ENCODE measurements at places on chromosomes 2 and 18.

DNA sequence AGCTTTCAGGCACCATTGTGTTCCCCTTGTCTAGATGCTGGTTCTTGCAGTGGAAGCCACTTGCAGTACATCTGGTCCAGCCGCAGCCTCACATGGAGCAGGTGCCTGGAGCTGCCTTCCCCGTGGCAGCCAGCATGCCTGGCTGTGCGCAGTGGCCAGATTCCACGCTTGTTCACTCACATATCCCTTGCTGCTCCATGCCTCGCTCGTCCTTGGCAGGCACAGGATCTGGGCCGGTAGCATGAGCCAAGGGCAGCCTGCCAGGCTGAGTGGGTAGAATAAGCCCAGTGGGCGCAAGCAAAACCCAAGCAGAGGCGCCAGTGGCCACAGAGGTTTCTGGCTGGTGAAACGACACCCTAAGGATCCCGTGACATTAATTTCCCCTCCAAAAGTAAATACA is 20.6 kb downstream of the TMX3 start:
- no peak for DNase-seq

- no peak for DNase-seq
These were observed 318.8 kb downstream of the CCDC85A start for GRCh38 chr2:56502616-56503015.

DNA sequence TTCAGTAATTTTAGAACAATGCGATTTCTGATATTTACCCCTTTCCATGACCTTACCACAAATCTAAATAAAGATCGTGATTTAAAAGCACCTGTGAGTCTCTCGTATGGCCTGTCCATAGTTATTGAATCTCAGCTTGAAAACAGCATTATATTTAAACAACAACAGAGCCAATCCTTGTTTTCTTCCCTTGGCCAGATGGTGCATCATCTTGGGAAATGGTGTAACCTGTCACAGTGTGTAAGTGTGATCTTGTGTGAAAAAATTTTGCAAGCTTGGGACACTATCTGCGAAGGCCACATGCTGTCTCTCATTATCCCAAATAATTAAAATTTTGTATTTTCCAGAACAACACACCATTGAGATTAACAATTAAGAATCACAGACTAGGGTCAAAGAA is 262.7 kb upstream of the SPHKAP start:
- DNase-seq, result no peak

DNA sequence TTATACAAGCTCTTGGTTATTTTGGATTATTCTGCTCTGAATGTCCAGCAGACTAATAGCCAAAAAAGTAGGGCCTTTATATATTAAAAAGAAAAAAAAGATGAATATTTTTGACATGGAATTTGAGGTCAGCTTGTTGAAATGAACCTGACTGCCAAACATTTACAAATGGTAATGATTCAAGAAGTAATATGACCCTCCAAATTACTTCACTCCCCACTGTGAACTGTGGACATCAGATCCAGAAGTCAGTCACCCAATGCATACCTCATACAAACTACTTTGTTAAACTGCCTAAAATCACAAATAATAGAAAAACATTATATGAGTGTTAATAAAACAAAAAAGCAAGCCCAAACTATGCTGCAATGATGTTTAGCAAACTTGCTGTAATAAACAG is 10.0 kb downstream of the EPG5 start:
- no peak for DNase-seq

- no peak for DNase-seq
These were observed 1353.7 kb upstream of the LRRTM1 start for GRCh38 chr2:81658227-81658626.

DNA sequence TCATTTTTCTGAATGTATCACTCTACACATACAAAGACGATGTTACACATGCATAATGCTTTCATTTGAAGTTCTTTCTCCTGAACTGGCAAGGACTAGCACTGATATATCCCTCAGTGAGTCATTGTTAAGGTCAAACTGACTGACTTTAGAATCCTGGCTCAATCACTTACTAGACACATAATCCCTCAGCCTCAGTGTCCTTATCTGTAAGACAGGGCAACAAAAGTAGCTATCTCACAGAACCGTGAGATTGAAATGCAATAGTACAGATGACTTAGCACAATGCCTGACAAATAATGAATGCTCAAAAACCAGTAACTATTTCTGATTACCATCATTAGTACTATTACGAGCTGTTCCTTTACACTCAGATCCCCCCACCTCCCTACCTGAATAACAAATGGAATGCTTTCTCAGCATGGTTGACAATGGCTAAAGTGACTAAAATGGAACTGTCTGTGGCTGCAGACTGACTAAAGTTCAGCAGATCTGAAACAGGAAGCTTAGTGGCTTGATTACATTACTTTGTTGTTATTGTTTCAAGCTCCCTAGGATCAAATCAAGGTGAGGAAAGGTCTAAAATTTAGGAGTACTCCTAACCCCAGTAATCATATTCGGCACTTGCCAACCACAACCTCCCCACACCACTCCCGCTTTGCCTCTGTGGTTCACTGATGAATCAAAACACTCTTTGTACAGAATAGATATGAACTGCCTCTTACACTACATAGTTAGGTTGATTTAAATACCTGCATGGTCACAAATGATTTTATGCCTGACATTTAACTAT is 35.8 kb upstream of the CACNB4 start:
- DNase-seq, result no peak

DNA sequence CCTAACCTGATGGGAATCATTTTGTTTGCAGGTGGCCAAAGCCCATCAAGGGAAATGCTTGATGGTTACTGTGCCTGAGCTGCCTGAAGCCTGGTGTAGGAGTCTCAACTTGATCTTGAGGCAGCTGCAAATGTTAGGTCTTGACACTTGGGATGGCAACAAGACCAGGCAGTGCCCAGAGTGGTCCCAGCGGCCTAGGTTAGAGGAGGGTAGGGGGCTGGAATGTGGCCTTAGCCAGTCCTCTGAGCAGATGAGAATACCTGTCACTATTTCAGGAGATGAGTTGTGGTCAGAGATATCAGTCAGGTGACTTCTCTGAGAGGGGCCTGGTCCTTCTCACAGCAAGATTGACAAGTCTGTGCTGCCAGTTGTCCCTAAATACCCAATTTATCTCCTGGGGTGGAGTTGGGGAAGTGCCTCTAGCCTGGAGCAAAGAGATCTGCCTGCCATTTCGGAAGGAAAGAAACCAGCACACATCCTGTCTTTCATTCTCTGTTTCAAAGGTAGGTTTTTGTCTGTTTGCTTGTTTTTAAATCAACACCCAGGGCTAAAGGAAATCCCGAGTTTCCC is 13.4 kb downstream of the SPTBN1 start:
- DNase-seq, result no peak

GRCh38 chr2:237894396-237894979 is 35.1 kb downstream of the RAMP1 start:
- DNase-seq, result no peak

GRCh38 chr2:9656270-9656766 is 25.5 kb upstream of the YWHAQ start:
- peak; percentile 50 for DNase-seq

GRCh38 chr2:107267086-107267485 is 381.1 kb upstream of the ST6GAL2 start:
- no peak for DNase-seq

DNA sequence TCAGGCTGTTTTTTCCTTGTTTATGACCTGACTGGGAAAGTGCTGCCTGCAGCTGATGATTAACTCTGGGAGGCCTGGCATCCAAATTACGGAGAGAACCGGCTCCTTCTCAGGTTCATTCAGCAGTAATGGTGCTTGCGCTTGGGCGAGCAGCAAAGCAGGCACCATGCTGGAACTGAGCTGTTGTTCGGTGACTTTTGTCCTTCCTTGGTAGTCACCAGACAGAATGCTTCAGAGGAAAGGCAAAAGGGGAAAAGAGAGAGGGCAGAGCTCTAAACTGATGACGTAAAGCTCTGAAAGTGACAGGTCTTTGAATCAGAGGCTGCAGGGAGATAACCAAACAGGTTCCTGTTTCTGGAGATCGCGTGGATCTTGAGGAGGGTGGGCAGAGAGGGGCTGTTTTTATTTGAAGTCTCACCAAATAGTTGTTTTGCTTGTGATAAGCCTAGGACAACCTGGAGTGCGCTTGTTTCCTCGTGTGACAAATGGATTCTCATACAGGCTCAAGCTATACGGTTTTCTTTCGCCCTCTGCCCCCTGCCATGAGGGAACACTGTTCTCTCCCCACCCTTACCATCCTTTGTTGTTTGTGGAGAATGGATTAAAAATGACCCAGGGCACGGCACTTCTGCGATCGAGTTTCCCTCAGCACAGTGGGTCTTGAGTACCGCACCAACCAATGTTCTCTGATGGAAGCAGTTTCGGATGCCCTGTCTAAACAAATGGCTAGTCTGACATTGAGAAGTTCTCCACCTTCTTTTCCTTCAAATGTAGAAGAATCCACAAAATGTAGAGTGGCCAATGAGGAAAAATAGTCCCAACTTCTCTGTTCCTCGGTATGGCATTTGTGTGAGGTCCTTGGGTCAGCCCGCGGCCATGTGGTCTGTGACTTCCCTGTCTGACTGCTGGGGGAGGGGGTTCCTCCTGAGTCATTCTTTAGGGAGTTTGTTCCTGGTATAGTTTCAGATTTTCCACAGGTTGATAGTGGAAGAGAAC is 1.3 kb downstream of the RASGRP3 start:
- no peak for DNase-seq

- no peak for DNase-seq
These were observed 96.4 kb downstream of the EN1 start for GRCh38 chr2:118750959-118751565.

DNA sequence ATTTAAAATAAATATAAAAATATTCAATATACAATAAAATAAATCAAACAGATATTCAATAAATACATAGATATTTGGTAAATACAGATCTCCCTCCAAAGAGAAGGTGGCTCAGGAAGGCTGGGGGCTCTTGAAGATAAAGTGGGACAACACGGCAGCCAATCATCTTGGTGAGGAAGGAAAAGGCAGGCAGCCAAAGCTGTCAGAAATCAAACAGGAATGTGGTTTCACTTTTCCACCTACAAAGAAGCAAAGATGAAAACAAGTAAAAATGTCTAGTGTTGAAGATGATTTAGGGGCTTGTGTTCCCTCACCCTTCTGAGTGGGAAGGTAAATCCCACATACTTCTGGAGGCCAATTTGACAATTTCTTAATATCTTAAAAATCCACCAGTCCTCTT is 85.7 kb downstream of the B3GNT2 start:
- DNase-seq, result no peak

DNA sequence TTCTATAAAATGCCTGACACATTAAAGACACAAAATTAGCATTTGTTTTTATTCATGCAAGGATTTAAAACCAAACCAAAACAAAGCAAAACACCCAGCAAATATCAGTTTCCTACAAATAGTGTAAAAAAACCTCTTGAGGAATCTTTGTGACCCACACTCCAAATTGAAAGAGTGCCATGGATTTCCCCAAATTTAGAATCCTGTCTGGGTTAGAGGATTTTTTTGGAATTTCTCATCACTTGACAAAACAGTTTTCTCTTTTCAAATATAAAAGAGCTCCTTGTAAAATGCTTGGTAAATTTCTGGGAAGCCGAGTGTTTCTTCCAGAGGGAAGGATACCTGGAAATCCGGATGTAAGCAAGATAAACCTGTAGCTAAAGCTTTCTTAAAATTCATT is 1.7 kb upstream of the FN1 start:
- no peak for DNase-seq

DNA sequence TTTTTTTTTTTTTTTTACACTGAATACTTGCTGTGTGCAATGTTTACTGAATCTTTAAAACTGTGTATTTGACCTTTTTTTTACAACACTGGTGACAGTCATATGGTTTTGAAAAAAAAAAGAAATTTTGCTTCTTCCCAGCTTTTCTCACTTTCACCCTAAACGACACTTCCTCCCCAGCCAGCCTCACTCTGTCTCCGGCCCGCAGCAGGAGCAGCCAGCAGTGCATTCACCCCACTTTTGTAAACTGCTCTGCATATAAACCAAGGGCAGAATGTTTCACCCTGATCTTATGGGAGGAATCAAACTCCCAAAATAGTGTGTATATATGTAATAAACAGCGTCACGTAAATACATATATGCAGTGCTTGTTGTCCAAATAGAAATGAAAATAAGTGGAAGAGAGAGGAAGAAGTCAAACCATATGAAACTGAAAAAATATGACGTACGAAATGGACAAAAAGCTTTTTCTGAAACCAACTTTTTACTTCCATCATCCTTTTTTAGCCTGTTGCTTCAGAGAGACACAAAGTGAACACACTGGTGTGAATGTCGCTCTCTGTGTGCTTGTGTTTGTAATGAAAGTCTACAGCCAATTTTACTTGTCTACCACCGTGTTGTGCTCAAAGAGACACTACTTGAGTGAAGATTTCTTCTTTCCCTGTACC is 54.2 kb downstream of the ZCCHC2 start:
- no peak for DNase-seq

GRCh38 chr2:214465363-214466146 is 54.7 kb downstream of the VWC2L start:
- DNase-seq, result no peak

GRCh38 chr2:237109421-237109934 is 23.8 kb downstream of the COPS8 start:
- no peak for DNase-seq

DNA sequence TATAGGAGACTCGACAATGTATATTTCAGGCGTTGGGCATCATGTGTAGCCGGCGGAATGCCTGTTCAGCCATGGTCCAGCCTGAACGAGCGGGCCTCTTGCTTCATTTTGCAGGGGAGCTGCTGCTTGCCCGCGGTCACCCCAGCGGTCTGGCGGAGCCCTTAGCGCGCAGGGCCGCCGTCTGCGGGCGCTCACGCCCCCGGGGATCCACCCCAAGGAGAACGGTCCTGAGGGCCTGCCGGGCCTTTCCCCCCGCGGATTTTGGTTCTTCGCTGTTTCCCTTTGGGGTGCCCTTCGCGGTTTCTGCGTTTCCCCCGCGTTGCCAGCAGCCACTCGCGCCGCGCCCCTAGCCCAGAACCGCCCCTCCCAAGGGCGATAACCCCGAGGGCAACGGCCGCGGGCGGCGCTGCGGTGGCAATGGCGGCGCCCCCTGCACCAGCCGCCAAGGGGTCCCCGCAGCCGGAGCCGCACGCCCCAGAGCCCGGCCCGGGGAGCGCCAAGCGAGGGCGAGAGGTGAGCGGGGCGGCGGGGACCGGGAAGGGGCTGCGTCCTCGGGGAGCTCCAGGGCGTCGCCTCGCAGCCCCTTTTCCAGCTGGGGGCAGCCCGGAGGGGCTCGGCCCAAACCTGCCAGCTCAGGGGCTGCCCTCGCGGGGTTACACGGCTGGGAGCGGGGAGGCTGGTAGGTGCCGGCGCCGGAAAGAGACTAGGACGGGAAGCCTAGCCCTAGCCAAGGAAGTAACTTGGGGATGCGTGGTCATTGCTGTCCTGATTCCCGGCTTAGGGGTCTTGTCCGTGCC is at the start of gene MFSD2B:
MFSD2B (plus strand) TSS at position 406 of the 797 bp plus-strand sequence; CDS start at position 418, 12 bp downstream.
- no peak for DNase-seq

GRCh38 chr2:85012855-85013254 is 41.9 kb downstream of the KCMF1 start:
- DNase-seq, result no peak
